ENCODE measurements at places on chromosomes 2 and 18.

GRCh38 chr2:28929581-28929980 is 35.1 kb downstream of the WDR43 start:
- no peak for DNase-seq

- no peak for DNase-seq
Measured at GRCh38 chr2:236627193-236627592, 57.6 kb downstream of the ACKR3 start.

GRCh38 chr18:68098655-68099054 is 582.1 kb upstream of the DSEL start:
- DNase-seq = no peak

- peak; percentile 4 for DNase-seq
Measured at GRCh38 chr2:44120428-44120827, 48.2 kb upstream of the PPM1B start.

- no peak for DNase-seq
Measured at GRCh38 chr2:134782792-134783191, 55.6 kb upstream of the ACMSD start.

GRCh38 chr2:215780907-215781685 is 232.3 kb downstream of the MREG start:
- DNase-seq = no peak

DNA sequence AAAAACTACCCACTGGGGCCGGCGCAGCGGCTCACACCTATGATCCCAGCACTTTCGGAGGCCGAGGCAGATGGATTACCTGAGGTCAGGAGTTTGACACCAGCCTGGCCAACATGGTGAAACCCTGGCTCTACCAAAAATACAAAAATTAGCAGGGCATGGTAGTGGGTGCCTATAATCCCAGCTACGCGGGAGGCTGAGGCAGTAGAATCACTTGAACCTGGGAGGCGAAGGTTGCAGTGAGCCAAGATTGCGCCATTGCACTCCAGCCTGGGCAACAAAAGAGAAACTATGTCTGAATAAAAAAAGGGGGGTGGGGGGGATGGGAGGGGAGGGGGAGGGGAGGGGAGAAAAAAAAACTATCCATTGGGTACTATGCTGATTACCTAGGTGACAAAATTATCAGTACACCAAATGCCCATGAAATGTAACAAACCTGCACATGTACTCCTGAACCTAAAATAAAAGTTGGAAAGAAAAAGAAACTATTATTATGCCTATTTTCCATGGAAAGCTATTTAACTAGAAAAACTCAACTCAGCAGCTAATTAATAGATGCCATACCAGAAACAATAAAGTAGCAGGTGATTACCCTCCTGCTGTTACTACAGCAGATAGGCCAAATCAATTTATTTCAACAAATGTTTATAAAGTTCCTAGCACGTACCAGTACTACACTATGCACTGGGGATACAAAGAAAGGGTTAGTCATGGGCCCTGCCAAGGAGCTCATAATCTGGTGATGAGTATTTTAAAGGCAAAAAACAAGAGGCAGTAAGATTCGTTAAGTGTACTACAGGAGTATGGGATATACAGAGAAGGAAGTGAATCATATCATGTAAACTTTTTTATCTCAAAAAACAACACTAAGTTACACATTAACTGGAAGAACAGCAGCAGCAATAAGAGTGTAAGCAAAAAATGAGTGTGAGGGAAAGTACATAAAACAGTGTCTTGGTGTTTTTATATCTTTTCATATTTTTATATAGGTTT is 112.8 kb upstream of the SLC39A10 start:
- DNase-seq = no peak

DNA sequence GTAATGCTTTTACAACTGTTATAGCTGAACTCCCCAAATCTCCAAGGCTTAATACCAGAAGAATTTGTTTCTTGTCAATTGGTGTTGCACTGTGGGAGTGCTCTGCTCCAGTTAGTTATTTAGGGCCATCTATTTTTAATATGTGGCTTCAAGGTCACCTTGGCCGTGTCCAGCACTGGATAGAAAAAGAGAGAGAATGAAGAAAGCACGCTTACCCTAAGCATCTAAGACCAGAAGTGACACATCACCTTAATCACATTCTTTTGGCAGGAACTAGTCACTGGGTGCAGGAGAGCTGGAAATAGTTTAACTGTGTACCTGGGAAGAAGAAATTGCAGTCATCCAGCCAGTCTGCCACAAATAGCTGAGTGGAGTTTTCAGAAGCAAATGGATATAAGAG is 78.8 kb downstream of the VWC2L start:
- DNase-seq = no peak

- DNase-seq = no peak
Measured at GRCh38 chr2:205540036-205540435, 142.3 kb upstream of the NRP2 start.

GRCh38 chr18:62979176-62979575 is 263.8 kb downstream of the PHLPP1 start:
- DNase-seq = no peak

GRCh38 chr2:141900826-141901225 is 230.0 kb downstream of the LRP1B start:
- DNase-seq = no peak

DNA sequence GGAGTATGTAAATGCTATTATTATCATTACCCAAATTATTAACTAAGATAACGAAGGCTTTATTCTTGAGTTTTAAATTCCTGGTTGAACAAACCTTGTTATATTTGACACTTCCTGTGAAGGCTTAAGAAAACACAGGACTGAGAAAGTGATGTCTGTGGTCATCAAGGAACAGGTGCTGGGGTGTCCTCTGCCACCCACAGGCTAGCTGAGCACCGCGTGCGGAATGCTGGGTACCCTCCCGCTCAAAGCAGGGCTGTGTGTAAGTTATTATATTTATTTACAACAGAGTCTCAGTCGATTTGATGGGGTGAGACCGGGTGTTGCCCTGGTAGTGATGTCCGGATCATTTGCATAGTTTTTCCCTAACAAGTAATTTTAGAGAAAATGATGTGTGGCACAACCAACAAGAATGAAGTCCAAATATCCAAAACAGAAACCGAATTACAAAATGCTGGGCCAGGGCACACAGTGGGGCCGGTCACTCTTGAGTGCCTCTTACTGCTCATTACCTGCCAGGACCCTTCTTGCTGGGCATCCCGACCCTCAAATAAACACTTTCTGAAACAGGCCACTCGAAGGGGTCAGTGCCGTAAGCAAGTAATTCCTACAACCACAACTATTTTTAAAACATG is 49.2 kb downstream of the TMEM18 start:
- DNase-seq = no peak

GRCh38 chr2:134865067-134865787 is 26.8 kb downstream of the ACMSD start:
- DNase-seq = no peak

DNA sequence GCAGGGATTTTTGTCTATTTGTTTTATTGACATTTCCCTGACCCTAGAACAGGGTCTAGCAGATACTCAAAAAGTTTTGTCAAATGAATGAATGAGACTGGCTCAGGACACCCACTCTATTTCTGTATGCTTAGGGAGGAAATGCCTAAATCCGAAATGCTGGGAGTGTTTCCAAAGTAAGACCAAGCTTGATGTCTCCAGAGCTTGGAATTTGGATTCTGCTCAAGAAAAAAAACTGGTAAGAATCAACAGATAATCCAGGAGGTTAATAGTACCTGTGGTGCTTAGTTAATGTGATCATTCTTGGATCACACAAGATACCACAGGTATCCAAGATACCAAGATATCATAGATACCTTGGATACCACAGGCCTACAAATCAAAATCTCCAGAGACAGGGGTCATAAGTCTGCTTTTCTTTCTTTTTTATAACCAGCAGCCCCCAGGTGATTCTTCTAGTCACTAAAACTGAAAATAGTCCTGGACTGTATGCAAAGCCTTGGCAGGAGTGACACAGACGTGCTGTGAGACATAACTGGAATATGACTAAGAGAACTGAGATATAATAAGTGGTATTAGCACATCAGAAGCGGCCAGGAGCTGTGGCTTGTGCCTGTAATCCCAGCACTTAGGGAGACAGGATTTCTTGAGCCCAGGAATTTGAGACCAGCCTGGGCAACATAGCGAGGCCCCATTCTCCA is 39.9 kb upstream of the SP3 start:
- peak; percentile 15 for DNase-seq

DNA sequence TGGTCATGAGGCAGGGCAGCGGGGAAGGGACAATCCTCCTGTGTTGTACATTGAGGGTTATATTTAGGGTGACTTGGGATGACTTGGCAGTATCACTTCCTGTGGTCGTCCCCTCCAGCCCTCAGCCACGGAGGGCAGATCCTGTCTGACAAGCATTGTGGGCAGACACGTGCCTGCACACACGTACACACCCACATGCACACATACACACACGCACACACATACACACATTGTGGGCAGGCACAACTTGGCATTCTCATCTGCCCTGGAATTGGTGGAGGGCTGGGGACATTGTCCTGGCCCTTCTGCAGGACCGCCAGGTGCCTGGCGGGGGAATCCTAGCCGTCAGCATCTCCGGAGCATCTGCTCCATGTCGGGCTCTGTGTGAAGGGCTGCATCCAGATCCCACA is 47.6 kb downstream of the ODC1 start:
- no peak for DNase-seq

- DNase-seq = no peak
Measured at GRCh38 chr2:97702731-97703470, 10.5 kb upstream of the ZAP70 start.

- no peak for DNase-seq
Measured at GRCh38 chr2:188515918-188516317, 224.2 kb downstream of the GULP1 start.

GRCh38 chr2:233435436-233436190 is 81.3 kb downstream of the DGKD start:
- DNase-seq = no peak

- DNase-seq = no peak
Measured at GRCh38 chr2:126646026-126646425, 9.9 kb upstream of the GYPC start.

DNA sequence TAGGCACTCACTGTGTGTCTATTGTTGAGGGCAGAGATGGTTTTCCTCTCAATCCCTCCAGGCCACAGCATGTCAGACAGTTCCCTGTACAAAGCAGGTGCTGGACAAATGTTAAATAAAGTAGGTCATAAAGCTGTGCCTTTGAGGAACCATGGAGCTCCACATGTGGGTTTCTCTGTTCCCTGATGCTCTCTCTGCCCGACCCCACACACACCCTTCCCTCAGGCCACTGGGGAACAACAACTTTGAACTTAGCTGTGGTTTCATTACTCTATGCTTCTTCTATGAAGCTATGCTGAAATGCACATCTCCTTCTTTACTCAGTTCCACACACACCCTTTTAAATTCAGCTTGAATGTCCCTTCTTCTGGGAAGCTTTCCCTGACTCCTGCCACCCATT is 415.3 kb downstream of the HRH4 start:
- DNase-seq = no peak

DNA sequence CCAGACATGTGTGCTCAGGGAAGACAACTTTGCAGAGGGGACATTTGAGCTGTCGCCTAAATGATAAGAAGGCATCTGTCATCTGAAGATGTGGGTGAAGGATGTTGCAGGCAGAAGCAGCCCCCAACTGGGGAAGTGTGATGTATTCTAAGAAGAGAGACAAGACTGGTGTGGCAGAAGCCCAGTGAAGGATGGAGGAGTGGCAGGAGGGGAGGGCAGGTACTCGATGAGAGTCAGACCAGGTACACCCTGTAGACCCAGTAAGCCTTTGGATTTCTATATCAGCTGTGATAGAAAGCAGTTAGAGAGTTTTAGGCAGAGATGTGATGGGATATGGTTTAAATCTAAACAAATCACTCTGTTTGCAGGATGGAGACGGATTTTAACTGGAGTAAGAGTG is 19.2 kb downstream of the SLC14A2 start:
- DNase-seq = no peak

- no peak for DNase-seq
Measured at GRCh38 chr2:122864728-122865127, 1109.3 kb downstream of the TSN start.

DNA sequence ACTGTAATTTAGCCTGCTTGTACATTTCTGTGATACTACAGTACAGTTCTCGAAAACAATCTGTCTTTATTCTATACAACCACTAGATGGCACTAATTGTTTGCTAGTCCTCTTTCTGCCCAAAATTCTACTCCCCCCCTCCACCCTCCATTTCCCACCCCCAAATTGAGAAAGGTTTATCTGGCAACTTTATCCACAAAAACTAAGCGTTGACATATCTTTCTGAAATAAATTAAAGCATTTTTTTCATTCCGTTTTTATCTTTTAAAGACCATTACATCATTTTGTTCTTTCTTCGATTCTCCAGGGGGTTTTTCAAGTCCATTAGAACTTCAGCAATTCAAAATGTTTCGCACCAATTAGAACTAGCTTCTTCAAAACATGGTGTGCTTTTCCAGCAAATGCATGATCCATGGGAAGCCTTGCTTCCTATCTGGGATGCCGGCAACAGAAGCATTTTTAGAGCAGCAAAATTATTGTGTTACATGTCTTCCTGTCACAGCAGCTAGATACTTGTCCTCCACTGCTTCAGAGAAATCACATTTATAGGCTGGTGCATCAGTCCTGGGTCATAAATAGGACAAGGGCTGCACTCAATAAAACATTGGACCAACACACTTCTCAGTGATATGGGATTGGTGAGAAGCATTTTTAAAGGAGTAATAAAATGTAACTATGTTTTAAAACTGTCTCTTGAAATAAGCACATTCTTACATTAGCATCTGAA is 241.3 kb downstream of the PAX3 start:
- DNase-seq = no peak

- peak; percentile 41 for DNase-seq
Measured at GRCh38 chr18:3450012-3450798, at the start of gene TGIF1. Gene TGIF1, plus strand, starts transcription at chr18:3450172. Its CDS starts 318 bp downstream, at chr18:3450490.

DNA sequence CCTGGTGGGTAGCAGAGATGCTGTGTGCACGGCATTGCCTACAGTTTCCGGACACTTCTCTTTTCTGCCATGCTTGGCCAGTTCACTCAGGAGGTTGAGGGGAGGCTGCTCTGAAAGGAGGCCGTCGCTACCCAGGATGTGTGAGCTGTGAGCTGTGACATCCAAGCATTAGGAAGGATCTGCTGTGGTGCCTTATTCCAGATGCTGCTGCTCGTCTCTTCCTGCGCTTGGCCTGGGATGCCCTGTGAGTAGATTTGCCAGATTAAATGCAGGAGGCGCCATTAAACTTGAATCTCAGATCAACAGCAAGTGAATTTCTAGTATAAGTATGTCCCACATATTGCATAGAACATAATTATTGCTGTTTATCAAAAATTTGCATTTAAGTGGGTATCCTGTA is 124.2 kb upstream of the SIX3 start:
- DNase-seq = no peak
